MCF 10A (cell line): ENCODE measurements at places on chromosomes 2 and 18.

GRCh38 chr2:206212673-206213513, 53.2 kb downstream of the EEF1B2 start:
- H3K4me1 ChIP-seq, result peaks cover 23% of the 10 kb centered on the region
- peak overlapping the region; percentile 81 for H3K4me3 ChIP-seq
- peak; percentile 23 for DNase-seq
- H3K27me3 ChIP-seq, result no peaks in the 10 kb centered on the region
- peaks cover 11% of the 10 kb centered on the region for H3K36me3 ChIP-seq
- peak overlapping the region; percentile 95 for H3K27ac ChIP-seq

- H3K36me3 ChIP-seq, result peaks cover 5% of the 10 kb centered on the region
- H3K4me3 ChIP-seq, result no peak overlapping the region
- H3K4me1 ChIP-seq, result peaks cover 23% of the 10 kb centered on the region
- no peak for DNase-seq
- no peaks in the 10 kb centered on the region for H3K27me3 ChIP-seq
Measured at GRCh38 chr2:230694241-230694640, 18.4 kb upstream of the CAB39 start.

- H3K4me1 ChIP-seq, result peaks cover 15% of the 10 kb centered on the region
- no peak overlapping the region for H3K4me3 ChIP-seq
- H3K36me3 ChIP-seq, result no peaks in the 10 kb centered on the region
- no peak overlapping the region for H3K27ac ChIP-seq
- DNase-seq, result peak; percentile 49
Measured at GRCh38 chr2:110716959-110717645, 15.3 kb upstream of the ACOXL start.

- peaks cover 14% of the 10 kb centered on the region for H3K36me3 ChIP-seq
- no peak overlapping the region for H3K4me3 ChIP-seq
- DNase-seq, result no peak
- H3K4me1 ChIP-seq, result no peaks in the 10 kb centered on the region
- no peak overlapping the region for H3K27ac ChIP-seq
Measured at GRCh38 chr2:15293262-15293937, 267.7 kb downstream of the NBAS start.

GRCh38 chr2:204428675-204429074, 116.6 kb upstream of the PARD3B start:
- H3K4me1 ChIP-seq, result no peaks in the 10 kb centered on the region
- no peak overlapping the region for H3K4me3 ChIP-seq
